CD14-positive monocyte (primary cell): ENCODE measurements at places on chromosomes 4 and X. TPM values are rescaled to one million over a fixed set of nuclear protein-coding genes. Genes with fewer than 3 reads are reported as not detected.

The HSFX2 gene
- not detected for polyA plus RNA-seq

The SHISA3 gene
- polyA plus RNA-seq, result not detected

The ETDA gene
- polyA plus RNA-seq, result not detected in 2 replicates

The PDE5A gene
- not detected in 2 replicates for polyA plus RNA-seq

DNA sequence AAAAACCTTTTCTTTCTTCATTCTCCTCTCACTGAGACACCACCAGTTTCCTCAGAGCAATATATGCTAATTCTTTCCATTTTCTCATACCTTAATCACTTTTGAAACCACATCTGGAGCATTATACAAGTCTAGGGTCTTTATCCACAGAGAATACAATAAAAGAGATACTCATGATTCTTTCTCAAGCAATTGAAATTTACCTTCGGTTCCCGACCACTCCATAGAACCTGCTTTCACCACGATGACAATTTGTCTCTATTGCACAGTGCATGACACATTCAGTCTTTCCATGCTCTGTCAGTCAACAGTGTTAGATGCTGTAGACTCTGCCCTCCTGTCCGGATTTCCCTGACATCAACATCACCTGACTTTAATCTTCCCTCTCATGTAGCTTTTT lies 409.3 kb upstream of the NWD2 start:
- no peak for DNase-seq

- DNase-seq, result no peak
Measured at GRCh38 chr4:172207886-172208285, 394.7 kb downstream of the GALNTL6 start.

DNA sequence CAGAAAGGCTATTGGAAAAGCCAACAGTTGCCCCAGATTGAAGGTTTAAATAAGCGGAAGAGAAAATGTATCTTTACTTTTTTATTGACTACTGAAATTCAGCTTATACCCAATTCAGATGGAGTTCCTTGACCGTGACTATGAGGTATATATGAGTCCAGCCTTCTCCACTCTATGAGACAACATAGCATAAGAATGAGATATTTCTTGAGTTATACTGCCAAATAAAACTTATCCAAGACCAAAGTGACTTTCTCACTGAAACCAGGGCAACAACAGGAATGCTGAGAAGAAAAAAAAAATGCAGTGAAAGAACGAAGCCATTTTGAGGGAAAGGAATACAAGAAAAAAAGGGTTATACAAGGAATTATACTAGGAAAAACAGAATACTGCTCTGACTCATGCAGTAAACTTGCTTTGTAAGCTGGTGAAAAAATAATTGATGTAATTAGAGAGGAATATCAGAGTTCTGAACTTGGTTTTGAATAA lies 16.3 kb upstream of the PDK3 start:
- no peak for DNase-seq
